ENCODE measurements at places on chromosomes 1 and 21.

GRCh38 chr1:218971156-218971555 lies 202.5 kb upstream of the LYPLAL1 start:
- DNase-seq = peak; percentile 10

- DNase-seq = peak; percentile 68
Measured at GRCh38 chr1:214658785-214659184, 55.8 kb downstream of the CENPF start.

DNA sequence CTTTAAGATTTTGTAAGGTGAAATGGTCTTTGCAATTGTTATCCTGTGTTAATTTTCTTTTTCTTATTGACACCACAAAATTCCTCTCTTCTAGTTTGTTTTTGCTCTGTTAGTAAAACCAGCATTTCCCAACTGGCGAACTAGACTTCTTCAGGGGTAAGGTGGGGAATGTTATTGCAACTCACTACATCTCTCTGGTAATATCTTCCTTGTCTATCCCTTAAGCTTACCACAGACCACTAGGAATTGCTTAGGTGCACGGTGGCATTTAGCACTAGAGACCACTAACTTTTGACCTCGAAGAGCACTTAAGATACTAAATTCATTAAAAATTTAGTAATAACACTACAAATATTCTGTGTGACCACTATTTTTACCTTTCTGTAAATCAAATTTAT lies 4.2 kb upstream of the COA6 start:
- no peak for DNase-seq

DNA sequence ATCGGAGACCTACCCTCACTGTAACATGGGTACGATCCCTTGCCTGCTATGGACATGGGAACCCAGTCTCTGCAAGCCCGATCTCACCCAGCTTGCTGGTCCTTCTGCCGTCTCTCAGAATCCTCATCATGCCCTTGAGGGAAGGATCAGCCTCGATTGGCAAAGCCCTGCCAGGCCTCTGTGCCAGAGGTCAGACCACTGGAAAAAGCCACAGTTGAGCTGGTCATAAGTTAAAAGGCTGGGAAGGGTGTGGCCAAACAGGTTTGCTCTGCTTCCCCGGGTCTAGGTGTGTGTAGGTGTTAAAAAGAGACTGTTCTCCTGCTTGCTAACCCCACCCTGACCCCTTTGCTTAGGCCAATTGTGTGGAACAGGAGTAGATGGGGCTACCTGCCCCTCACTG lies 19.5 kb upstream of the PADI3 start:
- no peak for DNase-seq

DNA sequence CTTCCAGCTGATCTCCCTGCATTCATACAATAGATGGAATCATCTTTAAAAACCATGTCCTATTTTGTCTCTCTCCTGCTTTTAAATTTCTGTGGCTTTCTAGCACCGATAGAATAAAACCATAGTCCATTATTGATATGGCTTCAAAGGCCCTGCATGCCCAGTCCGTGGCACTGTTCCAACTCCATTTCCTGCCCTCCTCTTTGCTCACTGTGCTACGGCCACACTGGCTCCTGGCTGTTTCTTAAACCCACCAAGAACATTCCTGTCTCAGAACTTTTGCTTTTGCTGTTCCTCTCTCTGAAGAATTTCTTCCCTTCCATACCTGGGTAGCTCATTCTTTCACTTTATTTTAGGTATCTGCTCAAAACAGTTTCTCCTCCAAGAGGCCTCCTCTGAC lies 7.2 kb downstream of the SLAMF1 start:
- no peak for DNase-seq

DNA sequence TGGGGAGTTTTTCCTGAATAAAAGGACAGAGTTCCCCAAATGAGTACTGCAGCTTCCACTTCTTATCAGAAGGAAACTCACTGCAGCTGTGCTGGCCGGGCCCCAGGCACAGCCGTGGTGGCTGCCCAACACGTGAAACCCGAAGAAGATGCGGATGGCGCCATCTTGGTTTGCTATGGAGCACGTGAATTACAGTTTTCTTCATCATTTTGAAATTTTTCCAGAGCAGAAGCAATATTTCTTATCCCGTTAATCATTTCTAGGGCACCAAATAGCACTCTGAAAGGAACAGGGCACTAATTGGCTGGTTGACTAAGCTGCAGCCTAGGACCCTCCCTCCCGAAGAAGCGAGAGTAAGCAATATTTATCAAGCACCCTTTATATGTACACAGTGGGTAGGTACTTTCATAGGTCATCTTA lies 63.2 kb upstream of the EPS8L3 start:
- DNase-seq = no peak

DNA sequence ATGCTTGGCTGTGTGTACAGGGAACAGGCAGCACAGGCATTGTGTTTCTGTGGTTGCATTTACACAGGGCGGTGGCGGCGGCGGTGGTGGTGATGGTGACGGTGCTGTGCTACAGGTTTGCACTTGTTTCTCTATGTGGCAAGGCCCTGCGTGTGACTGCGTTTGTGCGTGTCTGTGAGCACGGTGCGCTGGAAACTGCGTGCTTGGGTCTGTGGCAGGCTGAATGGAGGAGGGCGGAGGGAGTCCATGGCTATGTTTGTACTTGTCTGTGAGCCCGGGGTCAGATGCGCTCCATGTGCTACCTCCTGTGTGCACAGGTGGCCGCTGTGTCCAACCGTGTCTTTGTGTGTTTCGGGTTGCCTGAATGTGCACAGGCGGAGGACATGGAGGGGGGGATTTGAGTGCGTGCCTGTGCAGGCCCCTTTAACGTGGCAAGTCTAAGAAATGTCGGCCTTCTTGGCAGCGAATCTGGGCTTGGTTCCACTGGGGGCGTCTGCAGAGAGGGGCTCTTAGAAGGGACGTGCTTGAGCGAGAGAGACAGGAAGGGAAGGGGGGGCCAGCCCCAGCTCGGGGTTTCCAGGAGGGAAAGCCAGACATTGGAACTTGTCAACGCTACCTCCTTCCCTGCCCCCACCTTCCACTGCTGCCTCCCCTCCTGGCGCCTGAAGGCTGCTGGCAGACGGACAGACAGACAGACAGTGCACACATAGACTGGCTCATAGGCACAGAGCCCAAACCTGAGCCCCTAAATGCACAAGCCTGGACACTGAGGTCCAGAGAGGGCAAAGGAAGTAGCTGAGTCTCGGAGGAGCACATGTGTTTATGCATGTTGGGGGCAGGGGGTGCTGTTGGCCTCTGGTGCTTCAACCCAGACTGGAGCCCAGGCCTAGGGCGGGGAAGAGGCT lies 32.7 kb upstream of the WASF2 start:
- DNase-seq = peak; percentile 61

GRCh38 chr1:154956544-154956941 lies 644 bp upstream of the PBXIP1 start:
- no peak for DNase-seq

- peak; percentile 85 for DNase-seq
Measured at GRCh38 chr1:75672528-75673393, 51.7 kb upstream of the ACADM start.

DNA sequence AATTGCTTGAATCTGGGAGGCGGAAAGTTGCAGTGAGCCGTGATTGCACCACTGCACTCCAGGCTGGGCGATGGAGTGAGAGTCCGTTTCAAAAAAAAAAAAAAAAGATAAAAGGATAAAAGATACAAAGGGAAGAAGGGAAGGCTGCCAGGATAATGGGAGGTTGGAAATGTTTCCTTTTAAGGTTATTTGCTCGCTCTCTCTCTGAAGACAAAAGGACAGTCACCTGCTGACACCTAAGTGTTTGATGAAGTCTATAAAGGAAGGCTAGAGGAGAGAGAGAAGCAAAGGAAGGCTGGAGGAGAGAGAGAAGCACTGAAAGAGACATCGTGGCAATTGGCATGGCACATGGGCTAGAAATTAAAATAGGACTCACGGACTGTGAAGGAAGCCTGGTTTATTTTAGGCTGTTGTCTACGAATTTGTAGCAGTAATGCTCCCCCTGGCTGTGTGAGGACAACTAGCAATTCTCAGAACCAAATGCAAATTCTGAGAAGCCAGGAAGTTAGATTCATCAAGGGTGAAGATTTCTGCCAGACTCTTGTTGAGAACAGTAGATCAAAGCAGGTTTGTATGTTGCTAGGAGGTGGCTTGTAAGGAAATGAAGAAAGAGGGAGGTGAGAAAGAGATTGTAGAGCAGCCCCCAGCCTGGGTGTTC lies 154.2 kb downstream of the ZP4 start:
- DNase-seq = no peak

- no peak for DNase-seq
Measured at GRCh38 chr1:189499736-189500135, 977.9 kb downstream of the BRINP3 start.

DNA sequence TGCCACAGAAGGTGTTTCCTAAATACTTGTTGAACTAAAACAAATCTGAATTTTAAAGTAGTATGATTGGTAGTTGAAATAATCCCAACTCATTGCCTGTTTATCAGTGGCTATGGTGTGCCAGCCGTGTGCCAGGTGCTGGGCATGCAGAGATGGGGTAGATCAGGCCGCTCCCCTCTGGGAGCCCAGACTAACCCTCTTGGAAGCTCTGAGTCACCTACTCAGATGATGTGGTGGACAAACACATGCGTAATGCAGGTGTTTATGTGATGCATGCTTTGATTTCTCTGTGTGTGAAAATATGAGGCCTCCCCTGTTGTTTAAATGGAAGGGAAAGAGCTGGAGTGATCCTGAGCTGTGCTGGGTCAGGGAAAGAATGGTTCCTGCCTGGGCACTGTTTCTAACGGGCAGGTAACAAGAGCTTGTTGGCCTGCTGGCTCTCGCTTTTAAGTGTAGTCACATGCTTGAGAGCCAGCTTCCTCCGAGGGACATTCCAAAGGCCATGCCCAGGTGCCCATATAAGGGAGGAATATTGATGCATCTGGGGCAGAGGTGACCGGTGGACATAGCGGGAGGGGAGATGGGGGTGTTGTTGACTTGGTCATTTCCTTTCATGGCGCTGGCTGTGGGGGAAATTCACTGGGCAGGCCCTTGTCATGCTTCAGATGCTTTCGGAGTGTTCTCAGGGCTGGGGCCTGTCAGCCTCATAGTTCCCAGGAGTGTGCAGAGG lies 10.2 kb downstream of the MFN2 start:
- no peak for DNase-seq

- DNase-seq = peak; percentile 47
Measured at GRCh38 chr1:180135535-180135934, 19.1 kb upstream of the QSOX1 start.

DNA sequence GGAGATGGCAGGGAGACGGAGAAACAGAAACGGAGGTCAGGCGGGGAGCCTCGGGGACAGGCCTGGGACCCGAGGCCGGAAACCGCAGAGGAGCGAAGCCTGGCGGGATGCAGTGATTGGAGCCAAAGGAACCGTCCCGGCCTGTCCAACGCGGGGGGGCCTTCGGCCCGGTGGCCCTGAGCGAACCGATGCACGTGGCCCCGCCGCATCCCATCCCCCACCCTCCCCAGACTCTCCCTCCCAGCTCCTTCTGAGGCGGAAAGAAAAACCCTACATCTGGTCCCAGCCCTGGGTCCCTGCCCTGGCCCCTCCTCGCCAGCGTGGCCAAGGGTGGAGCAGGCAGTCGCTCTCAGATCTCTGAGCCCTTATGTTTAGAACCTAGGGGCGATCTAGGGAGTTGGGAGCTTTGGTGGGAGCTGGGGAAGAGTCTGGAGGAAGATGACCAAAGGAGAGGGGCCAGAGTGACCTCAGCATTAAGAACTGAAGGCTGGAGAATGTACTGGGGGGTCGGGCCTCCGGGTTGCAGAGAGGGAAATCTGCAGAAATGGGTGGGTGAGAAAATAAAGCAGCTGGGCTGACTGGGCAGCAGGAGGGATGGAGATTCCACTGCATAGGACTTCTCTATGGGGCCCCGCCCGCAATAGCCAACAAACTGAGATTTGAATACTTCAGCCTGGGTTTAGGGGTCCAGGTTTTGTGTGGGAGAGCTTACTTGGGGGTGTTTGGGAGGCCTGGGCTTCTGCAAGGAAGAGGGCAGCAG lies 1.5 kb upstream of the CRABP2 start:
- peak; percentile 81 for DNase-seq

GRCh38 chr1:160672789-160673695 lies 26.2 kb upstream of the SLAMF1 start:
- no peak for DNase-seq

GRCh38 chr1:101167891-101168290 lies 68.9 kb upstream of the S1PR1 start:
- no peak for DNase-seq

- DNase-seq = peak; percentile 93
Measured at GRCh38 chr1:161962091-161962887, 61.4 kb downstream of the OLFML2B start.

- DNase-seq = peak; percentile 11
Measured at GRCh38 chr1:192826791-192827546, 18.1 kb downstream of the RGS2 start.

DNA sequence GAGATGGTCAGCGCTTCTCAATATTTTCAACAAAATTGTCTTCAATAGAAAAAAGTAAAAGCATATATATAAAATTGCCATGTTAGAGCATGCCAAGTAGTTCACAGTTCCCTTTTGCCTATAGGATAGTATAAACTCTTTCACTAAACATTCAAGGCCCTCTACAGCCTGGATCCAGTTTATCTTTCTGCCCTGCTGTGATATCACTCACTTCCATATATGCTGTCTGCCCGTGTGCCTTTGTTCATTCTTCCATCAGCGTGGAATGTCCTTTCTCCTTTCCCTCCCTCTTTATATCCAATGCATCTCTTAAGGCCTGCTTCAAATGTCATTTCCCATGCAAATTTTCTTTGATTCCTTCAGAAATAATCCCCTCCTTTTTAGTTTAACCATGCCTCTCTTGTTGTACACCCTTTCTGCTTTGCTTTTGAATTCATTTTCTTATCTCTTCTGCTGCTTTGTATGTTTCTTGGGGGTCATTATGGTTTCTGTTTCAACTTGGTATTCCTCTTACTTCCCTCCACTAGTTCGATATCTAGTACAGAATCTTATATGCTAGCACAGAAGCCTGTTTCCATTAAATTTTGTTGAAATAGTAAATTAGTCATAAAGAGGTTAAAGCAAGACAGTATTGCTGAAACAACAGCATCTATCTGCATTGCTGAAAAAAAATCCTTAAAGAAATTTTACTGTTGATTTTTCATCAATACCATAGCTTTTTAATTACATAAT lies 44.7 kb downstream of the XCL2 start:
- no peak for DNase-seq

- DNase-seq = no peak
Measured at GRCh38 chr1:177585302-177586220, 384.3 kb downstream of the SEC16B start.

GRCh38 chr1:10755970-10756521 lies 40.4 kb downstream of the CASZ1 start:
- DNase-seq = peak; percentile 12

GRCh38 chr1:206727981-206728696 lies 42.4 kb upstream of the IL19 start:
- DNase-seq = no peak

GRCh38 chr21:19013916-19014315 lies 610.3 kb upstream of the TMPRSS15 start:
- no peak for DNase-seq

DNA sequence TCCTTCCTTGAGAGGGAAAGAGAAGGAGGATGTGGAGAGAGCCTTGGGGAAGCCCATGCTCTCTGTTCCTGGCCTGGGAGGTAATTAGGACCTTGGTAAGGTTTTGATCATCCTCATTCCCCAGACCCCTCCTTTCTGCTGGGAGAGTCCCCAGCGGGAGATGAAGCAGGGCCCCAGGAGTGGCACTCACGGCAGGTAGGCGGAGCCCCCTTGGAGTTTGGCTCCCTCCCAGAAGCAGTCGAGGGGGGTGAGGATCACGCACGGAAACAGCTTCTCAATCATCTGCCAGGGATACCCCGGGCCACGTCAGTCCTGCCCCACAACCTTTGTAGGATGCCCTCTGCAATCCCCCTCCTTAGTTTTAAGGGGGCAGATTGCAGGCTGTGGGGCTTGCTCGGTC lies 11.5 kb downstream of the PTCH2 start:
- DNase-seq = no peak

All from fibroblast of skin of scalp (primary cell).